ENCODE measurements at places on chromosomes 4 and X.

GRCh38 chr4:39243462-39243861 lies 61.1 kb downstream of the WDR19 start:
- H3K27me3 ChIP-seq, result no peaks in the 10 kb centered on the region
- H3K27ac ChIP-seq, result no peak overlapping the region
- no peaks in the 10 kb centered on the region for H3K4me1 ChIP-seq
- no peak overlapping the region for H3K4me3 ChIP-seq
- no peaks in the 10 kb centered on the region for H3K36me3 ChIP-seq

DNA sequence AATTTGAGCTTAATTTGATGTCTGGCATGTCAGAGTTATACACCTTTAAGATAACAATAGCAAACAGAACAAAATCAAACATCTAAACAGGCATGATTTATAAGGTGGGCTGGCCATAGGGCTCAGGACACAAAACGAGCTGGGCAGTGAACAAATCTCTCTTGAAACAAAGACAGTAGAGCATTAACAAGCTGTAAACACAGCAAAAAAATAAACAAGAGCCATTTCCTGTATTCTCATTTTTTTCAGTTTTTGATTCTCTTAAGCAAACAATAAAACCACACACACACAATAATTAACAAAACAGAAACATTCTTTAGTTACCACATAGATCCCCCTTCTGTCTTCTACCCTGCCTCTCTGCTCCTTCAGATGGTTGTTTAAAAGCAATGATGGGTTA lies 68.3 kb upstream of the TMEM150C start:
- H3K4me1 ChIP-seq, result no peaks in the 10 kb centered on the region
- H3K4me3 ChIP-seq, result no peak overlapping the region
- no peaks in the 10 kb centered on the region for H3K36me3 ChIP-seq
- no peak for DNase-seq
- H3K27ac ChIP-seq, result no peak overlapping the region
- H3K27me3 ChIP-seq, result no peaks in the 10 kb centered on the region

- H3K4me3 ChIP-seq, result no peak overlapping the region
- no peaks in the 10 kb centered on the region for H3K36me3 ChIP-seq
- no peak overlapping the region for H3K27ac ChIP-seq
- no peak for DNase-seq
Observed at GRCh38 chr4:26992657-26993361, 132.2 kb downstream of the STIM2 start.

GRCh38 chr4:101954975-101955678 lies 164.6 kb downstream of the BANK1 start:
- no peak overlapping the region for H3K4me3 ChIP-seq
- no peaks in the 10 kb centered on the region for H3K36me3 ChIP-seq
- no peaks in the 10 kb centered on the region for H3K4me1 ChIP-seq

- peaks cover 35% of the 10 kb centered on the region for H3K27me3 ChIP-seq
- no peaks in the 10 kb centered on the region for H3K36me3 ChIP-seq
- H3K4me1 ChIP-seq, result peaks cover 2% of the 10 kb centered on the region
- H3K27ac ChIP-seq, result no peak overlapping the region
Observed at GRCh38 chr4:93835929-93836328, 7.4 kb downstream of the ATOH1 start.

DNA sequence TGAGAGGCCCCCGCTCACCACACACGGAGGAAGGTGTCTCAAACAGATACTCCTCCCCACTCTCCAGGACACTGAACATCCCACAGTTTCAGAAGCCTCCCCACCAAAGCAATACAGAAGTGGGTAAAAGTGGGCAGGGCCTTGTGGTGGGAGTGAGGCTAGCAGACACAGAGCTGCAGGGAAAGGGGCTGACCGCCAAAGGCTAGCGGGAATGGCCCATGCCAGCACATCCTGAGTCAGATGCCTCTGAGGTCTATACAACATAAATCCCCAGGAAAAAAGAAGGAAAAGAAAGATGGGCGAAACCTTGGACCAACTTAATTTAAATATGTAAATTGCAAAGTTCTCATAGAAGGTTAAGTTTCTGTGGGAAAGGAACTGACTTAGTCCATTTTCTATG lies 21.9 kb upstream of the ARHGAP10 start:
- no peak overlapping the region for H3K27ac ChIP-seq
- no peaks in the 10 kb centered on the region for H3K36me3 ChIP-seq
- H3K4me3 ChIP-seq, result no peak overlapping the region

- DNase-seq, result no peak
- H3K27me3 ChIP-seq, result no peaks in the 10 kb centered on the region
- peaks cover 4% of the 10 kb centered on the region for H3K4me1 ChIP-seq
Observed at GRCh38 chr4:87010192-87010591, 75.4 kb downstream of the AFF1 start.

GRCh38 chrX:134544513-134545151 lies 84.7 kb downstream of the HPRT1 start:
- peak overlapping the region; percentile 58 for H3K4me3 ChIP-seq
- H3K36me3 ChIP-seq, result no peaks in the 10 kb centered on the region
- no peak overlapping the region for H3K27ac ChIP-seq
- H3K4me1 ChIP-seq, result peaks cover 2% of the 10 kb centered on the region
- no peaks in the 10 kb centered on the region for H3K27me3 ChIP-seq

DNA sequence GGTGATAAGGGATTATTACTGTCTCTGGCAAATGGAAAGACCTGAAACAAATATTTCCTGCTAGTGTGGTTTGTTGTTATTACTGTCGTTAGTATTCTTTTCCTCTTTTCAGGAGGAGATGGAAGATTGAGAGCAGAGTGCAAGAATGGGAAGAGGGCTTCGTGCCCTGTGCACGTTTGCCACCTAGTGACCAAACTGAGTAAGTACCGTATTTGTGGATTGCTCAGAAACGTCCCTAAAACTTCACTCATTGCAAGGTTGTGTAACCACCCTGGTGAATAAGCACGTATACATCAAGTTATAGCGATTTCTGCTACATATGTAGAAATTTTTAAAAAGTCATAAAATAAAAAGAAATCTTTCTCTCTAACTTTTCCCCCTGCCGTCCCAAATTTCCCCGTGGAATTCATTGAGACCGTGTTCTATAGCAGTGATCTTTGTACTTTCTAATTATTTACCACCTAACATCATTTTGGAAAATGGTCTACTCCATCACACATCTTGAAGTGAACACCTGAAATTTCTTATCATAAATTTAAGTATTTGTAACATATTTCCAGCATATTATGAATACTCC lies 24.3 kb downstream of the LINC00632 start:
- no peaks in the 10 kb centered on the region for H3K36me3 ChIP-seq
- H3K27me3 ChIP-seq, result no peaks in the 10 kb centered on the region
- no peak for DNase-seq
- H3K27ac ChIP-seq, result no peak overlapping the region

DNA sequence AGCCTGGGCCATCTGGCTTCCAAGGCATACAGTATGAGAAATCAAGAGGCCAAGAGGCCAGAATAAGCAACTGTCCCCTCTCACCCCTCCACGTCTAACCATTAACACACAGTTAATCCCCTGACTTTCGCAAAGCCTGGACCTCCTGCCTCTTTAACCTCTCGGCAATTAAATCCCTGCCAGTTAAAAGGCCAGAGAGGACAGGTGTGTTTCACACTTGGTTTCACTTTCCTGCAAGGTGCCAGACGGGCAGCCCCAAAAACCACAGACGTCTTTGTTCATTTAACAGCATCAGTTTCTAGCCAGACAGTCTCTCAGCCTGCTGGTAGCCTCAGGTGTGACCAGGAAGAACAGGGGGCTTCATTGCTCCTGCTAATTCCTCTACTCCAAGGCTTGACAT lies 91.1 kb upstream of the KIT start:
- H3K27ac ChIP-seq, result no peak overlapping the region
- H3K27me3 ChIP-seq, result no peaks in the 10 kb centered on the region
- no peaks in the 10 kb centered on the region for H3K36me3 ChIP-seq
- H3K4me3 ChIP-seq, result no peak overlapping the region

GRCh38 chr4:176193126-176193525 lies 2.3 kb downstream of the SPATA4 start:
- H3K4me1 ChIP-seq, result no peaks in the 10 kb centered on the region
- no peaks in the 10 kb centered on the region for H3K36me3 ChIP-seq
- no peak overlapping the region for H3K4me3 ChIP-seq
- no peak for DNase-seq
- no peak overlapping the region for H3K27ac ChIP-seq
- H3K27me3 ChIP-seq, result no peaks in the 10 kb centered on the region

- no peak for DNase-seq
- H3K36me3 ChIP-seq, result no peaks in the 10 kb centered on the region
- no peaks in the 10 kb centered on the region for H3K4me1 ChIP-seq
- no peak overlapping the region for H3K4me3 ChIP-seq
- H3K27ac ChIP-seq, result no peak overlapping the region
Observed at GRCh38 chrX:17170973-17171372, 204.0 kb upstream of the NHS start.

DNA sequence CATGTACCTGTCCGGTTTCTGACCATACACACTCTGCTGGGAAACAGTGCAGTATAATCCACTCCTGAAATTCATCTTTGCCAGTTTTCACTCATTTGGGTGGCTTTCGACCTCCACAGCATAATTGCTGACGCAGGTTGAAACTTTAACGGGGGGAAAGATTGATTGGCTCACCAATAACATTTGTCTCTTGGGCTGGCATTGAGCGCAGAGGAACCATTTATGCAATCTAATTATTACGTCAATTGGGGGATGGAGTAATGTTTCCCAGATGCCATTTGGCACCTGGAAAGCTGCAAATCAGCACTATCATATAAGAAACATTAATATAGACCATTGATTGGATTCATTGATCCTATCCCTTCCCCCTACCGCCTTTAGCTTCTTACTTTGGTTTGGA lies 24.1 kb upstream of the ARHGAP36 start:
- no peaks in the 10 kb centered on the region for H3K4me1 ChIP-seq
- no peak overlapping the region for H3K4me3 ChIP-seq
- no peaks in the 10 kb centered on the region for H3K27me3 ChIP-seq
- H3K27ac ChIP-seq, result no peak overlapping the region
- no peaks in the 10 kb centered on the region for H3K36me3 ChIP-seq

- H3K36me3 ChIP-seq, result no peaks in the 10 kb centered on the region
- no peak for DNase-seq
- H3K27me3 ChIP-seq, result no peaks in the 10 kb centered on the region
- H3K4me3 ChIP-seq, result no peak overlapping the region
- no peaks in the 10 kb centered on the region for H3K4me1 ChIP-seq
Observed at GRCh38 chrX:121671649-121672048, 624.2 kb downstream of the GLUD2 start.

DNA sequence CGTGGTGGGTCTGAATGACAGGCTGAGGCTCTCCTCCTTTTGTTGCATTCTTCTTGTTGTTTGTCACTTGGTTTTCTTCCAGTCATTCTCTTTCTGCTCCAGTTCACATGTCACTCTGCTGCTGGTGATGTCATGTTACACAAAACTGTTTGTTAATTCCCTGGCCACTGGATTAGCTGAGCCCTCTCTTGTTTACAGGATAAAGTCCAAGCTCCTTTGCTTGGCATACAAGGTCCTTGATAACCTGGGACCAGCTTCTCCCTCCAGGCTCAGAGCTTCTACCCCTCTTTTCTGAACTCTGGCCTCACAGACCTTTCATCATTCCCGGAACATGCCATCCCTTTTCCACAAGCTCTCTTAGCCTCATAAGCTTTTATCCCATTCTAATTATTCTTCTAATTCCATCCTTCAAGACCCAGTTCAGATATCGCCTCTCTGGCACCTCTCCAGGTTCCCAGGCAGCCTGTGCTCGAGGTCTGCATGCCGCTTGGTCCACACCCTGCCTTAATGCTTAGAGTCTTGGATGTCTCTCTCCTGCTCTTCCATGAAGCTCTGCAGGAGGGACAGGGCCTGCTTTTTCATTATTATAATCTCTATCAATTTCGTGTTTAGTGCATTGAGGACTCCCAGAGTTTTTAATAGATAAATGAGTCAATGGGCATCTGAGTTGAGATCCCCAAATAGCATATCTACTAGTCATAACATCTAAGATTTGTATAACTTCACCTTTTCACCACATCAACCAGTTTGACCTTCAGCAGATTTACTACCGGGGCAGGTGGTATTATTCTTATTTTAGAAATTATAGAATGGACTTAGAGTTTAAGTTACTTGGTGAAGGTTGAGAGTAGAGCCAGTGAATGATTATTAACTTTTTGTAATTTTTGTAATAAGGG lies 98.7 kb downstream of the TMEM131L start:
- H3K27ac ChIP-seq, result no peak overlapping the region
- H3K27me3 ChIP-seq, result no peaks in the 10 kb centered on the region
- no peaks in the 10 kb centered on the region for H3K36me3 ChIP-seq
- no peaks in the 10 kb centered on the region for H3K4me1 ChIP-seq
- H3K4me3 ChIP-seq, result no peak overlapping the region
- no peak for DNase-seq

- no peaks in the 10 kb centered on the region for H3K27me3 ChIP-seq
- no peak for DNase-seq
- no peak overlapping the region for H3K4me3 ChIP-seq
- no peaks in the 10 kb centered on the region for H3K36me3 ChIP-seq
Observed at GRCh38 chr4:128601991-128602695, 207.4 kb upstream of the JADE1 start.

- no peaks in the 10 kb centered on the region for H3K4me1 ChIP-seq
- peaks cover 2% of the 10 kb centered on the region for H3K36me3 ChIP-seq
- DNase-seq, result no peak
- no peaks in the 10 kb centered on the region for H3K27me3 ChIP-seq
- no peak overlapping the region for H3K27ac ChIP-seq
Observed at GRCh38 chr4:143555676-143556075, 42.2 kb downstream of the SMARCA5 start.

- no peaks in the 10 kb centered on the region for H3K36me3 ChIP-seq
- no peak for DNase-seq
Observed at GRCh38 chr4:57490520-57491255, 380.5 kb upstream of the IGFBP7 start.
